Activated CD8-positive, alpha-beta T cell treated with anti-CD3 and anti-CD28 coated beads, Interleukin-2, amount 10 ng/mL, durations not matched to agents 7 days and 5 days (primary cell): ENCODE measurements at places on chromosomes 1 and 21. TPM values are rescaled to one million over a fixed set of nuclear protein-coding genes. Genes with fewer than 3 reads are reported as not detected.

- DNase-seq = no peak
- no peak overlapping the region for H3K4me3 ChIP-seq
- H3K27me3 ChIP-seq = no peaks in the 10 kb centered on the region
- no peaks in the 10 kb centered on the region for H3K36me3 ChIP-seq
- H3K4me1 ChIP-seq = no peaks in the 10 kb centered on the region
Observed at GRCh38 chr1:219088778-219089557, 84.7 kb upstream of the LYPLAL1 start.

- H3K36me3 ChIP-seq = peaks cover 20% of the 10 kb centered on the region
- DNase-seq = no peak
- peak overlapping the region; percentile 24 for H3K4me3 ChIP-seq
- peaks cover 22% of the 10 kb centered on the region for H3K4me1 ChIP-seq
- peak overlapping the region; percentile 40 for H3K27ac ChIP-seq
Observed at GRCh38 chr1:2226525-2227345, 1.4 kb upstream of the SKI start.

DNA sequence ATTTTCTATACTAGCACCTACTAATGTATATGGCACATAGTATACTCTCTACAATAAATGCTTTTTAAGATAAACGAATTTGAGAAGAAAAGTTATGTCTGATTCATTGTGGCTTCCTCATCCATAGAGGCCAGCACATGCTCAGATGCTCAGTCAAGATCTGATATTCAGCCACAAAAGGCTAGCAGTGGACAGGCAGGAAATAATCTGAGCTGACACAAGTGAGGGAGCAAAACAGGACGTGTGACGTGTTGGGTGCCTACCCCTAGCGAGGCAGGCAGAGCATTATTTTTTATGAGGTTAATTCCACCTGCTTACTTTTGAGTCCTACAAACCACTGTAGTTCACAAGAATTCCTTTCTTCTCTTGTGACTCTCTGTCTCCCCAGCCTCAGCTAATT is 550.9 kb downstream of the SMYD3 start:
- H3K27ac ChIP-seq = no peak overlapping the region
- peaks cover 32% of the 10 kb centered on the region for H3K4me1 ChIP-seq
- no peak overlapping the region for H3K4me3 ChIP-seq
- no peaks in the 10 kb centered on the region for H3K27me3 ChIP-seq
- no peaks in the 10 kb centered on the region for H3K36me3 ChIP-seq

GRCh38 chr1:245937316-245938045 is 569.6 kb downstream of the SMYD3 start:
- peaks cover 7% of the 10 kb centered on the region for H3K4me1 ChIP-seq
- peaks cover 2% of the 10 kb centered on the region for H3K27me3 ChIP-seq
- DNase-seq = no peak
- peaks cover 2% of the 10 kb centered on the region for H3K36me3 ChIP-seq
- H3K27ac ChIP-seq = no peak overlapping the region

DNA sequence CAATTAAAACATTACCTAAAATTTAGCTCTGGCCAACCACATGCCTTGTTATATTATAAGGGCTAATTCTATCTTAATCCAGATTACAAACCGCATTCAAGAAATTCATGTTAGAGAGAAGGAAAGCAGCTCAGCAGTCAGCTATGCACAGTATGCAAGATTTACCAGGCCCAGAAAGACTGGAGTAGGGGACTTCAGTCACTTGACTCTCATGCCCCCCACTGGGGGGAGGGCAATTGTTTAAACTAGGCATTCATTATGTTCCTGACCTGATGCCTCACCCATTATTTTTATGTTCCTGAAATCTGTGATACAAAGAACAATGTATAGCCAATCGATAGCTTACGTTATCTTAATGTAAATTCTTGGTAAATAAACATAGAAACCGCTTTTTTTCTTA is 96.9 kb downstream of the ZNF644 start:
- no peaks in the 10 kb centered on the region for H3K27me3 ChIP-seq
- H3K4me1 ChIP-seq = peaks cover 47% of the 10 kb centered on the region
- no peak overlapping the region for H3K4me3 ChIP-seq

DNA sequence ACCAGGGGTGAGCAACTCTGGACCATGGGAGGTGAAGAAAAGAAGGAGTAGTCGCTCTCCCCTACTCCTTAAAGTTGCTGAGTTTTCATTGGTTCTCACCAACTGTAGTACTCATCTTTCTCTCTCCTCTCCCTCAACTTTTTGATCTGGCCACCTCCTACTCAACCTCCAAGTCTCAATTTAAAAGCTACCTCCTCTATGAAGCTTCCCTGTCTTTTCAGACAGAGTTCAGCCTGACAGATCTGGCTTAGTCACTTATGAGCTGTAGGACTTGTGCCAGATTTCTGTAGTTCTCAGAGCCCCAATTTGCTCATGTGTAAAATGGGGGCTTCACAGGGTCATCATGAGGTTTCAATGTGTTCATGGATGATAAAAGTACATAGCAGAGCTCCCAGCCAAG is 34.5 kb upstream of the HTR1D start:
- H3K4me3 ChIP-seq = no peak overlapping the region
- no peak overlapping the region for H3K27ac ChIP-seq
- H3K4me1 ChIP-seq = no peaks in the 10 kb centered on the region
- peaks cover 4% of the 10 kb centered on the region for H3K27me3 ChIP-seq

DNA sequence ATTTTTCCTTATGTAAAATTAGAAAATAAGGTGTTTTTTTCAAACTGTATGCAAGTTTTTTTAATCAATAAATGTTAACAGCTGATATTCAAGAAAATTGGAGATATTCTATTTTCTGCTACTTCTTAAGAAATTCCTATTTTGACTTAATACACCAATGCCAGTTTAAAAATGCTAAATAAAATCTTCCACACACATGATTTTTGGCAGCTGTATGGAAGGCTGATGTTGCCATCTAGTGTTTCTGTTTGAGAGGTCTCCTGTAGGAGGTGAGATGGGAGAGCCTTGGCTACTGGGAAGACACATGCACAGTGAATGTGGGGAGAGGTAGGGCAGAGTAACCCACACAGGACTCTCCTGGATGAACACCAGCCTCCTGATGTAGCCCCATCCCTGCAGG is 29.2 kb upstream of the OR2B11 start:
- no peaks in the 10 kb centered on the region for H3K36me3 ChIP-seq
- no peak overlapping the region for H3K27ac ChIP-seq
- H3K4me1 ChIP-seq = no peaks in the 10 kb centered on the region
- H3K27me3 ChIP-seq = peaks cover 15% of the 10 kb centered on the region
- no peak overlapping the region for H3K4me3 ChIP-seq
- DNase-seq = peak; percentile 41

DNA sequence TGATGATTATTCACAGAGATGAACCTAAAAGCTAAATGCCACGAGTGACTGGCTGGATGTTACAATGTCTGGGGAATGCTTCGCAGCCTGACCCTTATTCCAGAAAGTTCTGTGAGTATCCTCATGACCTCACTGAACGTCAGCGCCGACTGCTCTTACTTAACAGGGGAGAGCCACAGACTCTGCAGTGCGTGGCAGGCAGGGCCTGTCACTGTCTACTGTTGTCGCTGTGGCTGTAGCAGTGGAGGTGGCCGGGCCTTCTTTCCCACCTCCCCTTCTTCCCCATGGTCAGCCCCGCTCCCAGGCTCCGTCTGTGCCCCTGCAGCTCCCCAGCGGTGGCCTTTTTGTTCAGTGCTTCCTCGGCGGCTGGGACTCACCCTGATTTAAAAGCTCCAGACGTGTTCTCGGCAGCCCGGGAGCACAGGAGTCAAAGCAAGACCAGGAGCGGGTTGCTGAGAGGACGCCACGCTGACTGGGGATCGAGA is 52.2 kb upstream of the TARBP1 start:
- H3K4me3 ChIP-seq = no peak overlapping the region
- peaks cover 9% of the 10 kb centered on the region for H3K27me3 ChIP-seq
- H3K27ac ChIP-seq = no peak overlapping the region
- peaks cover 23% of the 10 kb centered on the region for H3K4me1 ChIP-seq

DNA sequence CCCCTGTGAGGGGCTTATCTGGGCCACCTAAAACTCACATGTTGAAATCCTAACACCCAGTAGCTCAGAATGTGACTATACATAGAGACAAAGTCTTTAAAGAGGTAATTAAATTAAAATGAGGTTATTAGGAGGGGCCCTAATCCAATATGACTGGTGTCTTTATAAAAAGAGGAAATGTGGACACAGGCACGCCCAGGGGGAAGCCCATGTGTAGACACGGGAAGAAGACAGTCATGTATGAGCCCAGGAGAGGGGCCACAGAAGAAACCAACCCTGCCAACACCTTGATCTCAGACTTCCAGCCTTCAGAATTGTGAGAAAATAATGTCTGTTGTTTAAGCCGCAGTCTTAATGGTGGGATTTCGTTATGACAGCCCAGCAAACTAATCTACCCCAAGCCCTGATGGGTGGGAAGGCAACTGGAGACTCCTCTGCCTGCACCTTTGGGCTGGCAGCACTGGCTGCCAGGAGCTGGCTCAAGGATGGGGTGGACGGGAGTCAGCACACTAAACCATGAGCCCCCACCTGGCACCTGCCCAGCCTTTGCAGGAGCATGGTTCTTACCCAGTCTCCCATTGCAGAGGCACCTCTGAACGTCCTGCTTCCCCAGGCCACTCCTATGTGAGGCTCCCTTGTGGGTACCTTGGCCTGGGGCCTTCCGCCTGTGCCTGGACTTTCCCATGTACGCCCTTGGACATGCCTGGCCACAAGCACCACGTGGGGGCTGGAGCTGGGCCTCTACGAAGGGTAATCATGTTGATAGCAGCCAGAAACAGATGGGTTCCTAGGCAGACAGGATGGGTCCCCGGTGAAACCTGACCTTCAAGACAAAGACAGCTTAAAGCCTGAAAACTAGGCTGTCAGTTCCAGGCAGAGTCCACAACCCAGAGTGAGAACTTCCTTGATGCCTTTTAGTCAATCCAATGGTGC is 57.1 kb upstream of the DMRTB1 start:
- H3K27me3 ChIP-seq = peaks cover 11% of the 10 kb centered on the region
- H3K4me1 ChIP-seq = no peaks in the 10 kb centered on the region
- H3K36me3 ChIP-seq = no peaks in the 10 kb centered on the region
- no peak for DNase-seq

GRCh38 chr21:15353546-15353945 is 288.7 kb upstream of the NRIP1 start:
- no peaks in the 10 kb centered on the region for H3K36me3 ChIP-seq
- no peak overlapping the region for H3K4me3 ChIP-seq
- no peaks in the 10 kb centered on the region for H3K4me1 ChIP-seq
- DNase-seq = no peak

DNA sequence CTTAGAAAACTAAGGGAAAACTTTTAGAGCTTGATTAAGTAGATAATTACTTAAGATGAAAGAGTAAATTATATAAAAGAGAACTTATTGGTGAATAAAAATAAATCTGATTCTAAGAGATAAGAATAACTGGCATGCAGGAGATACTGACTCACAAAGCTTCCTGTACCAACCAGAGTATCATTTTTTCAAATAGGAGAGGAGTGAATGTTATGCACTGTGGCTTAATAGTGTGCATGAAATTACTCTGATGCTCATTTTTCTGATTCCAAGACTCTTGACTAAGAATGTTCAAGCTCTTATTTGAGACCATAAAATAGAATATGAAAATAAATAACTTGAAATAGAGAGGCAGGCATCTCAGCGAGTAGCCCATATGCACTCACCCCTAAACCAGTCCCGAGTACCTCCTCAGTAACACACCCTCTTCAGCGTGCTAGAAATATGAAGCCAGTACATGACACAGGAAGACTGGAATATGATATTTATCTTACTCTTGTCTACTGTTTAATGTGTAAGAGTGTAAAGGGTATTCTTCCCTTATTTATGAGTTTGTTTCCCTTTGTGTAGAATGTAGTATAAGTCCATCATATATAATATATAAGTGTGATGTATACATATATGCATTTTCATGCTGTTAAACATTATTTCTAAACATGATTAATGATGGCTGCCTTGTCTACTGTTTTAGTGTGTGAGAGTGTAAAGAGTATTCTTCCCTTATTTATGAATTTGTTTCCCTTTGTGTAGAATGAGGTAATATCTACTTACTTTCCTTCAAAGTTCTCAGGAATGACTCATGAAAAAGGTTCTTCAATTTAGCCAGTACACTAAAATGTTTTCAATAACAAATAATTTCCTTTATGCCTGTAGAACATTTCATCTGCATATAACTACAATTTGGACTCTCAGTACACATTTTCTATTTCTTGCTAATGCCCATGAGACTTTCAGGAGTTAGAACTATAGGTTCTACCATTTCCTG is 99.2 kb upstream of the PALMD start:
- no peaks in the 10 kb centered on the region for H3K36me3 ChIP-seq
- no peak overlapping the region for H3K27ac ChIP-seq
- H3K4me3 ChIP-seq = no peak overlapping the region
- peaks cover 2% of the 10 kb centered on the region for H3K27me3 ChIP-seq
- no peaks in the 10 kb centered on the region for H3K4me1 ChIP-seq

GRCh38 chr1:59071876-59072582 is 224.9 kb upstream of the FGGY start:
- peaks cover 24% of the 10 kb centered on the region for H3K4me1 ChIP-seq
- peak overlapping the region; percentile 80 for H3K27ac ChIP-seq
- H3K27me3 ChIP-seq = peaks cover 2% of the 10 kb centered on the region
- DNase-seq = peak; percentile 29

- H3K36me3 ChIP-seq = peaks cover 4% of the 10 kb centered on the region
- no peak for DNase-seq
- peak within 1 kb of the TSS; percentile 2 for H3K27ac ChIP-seq
- H3K4me3 ChIP-seq = peak within 1 kb of the TSS; percentile 74
- peaks cover 57% of the 10 kb centered on the region for H3K27me3 ChIP-seq
- peaks cover 12% of the 10 kb centered on the region for H3K4me1 ChIP-seq
Observed at GRCh38 chr1:168136709-168137514, at the start of gene GPR161. Gene GPR161 (minus strand): TSS chr1:168136930. CDS start chr1:168104850, 32,080 bp downstream.

DNA sequence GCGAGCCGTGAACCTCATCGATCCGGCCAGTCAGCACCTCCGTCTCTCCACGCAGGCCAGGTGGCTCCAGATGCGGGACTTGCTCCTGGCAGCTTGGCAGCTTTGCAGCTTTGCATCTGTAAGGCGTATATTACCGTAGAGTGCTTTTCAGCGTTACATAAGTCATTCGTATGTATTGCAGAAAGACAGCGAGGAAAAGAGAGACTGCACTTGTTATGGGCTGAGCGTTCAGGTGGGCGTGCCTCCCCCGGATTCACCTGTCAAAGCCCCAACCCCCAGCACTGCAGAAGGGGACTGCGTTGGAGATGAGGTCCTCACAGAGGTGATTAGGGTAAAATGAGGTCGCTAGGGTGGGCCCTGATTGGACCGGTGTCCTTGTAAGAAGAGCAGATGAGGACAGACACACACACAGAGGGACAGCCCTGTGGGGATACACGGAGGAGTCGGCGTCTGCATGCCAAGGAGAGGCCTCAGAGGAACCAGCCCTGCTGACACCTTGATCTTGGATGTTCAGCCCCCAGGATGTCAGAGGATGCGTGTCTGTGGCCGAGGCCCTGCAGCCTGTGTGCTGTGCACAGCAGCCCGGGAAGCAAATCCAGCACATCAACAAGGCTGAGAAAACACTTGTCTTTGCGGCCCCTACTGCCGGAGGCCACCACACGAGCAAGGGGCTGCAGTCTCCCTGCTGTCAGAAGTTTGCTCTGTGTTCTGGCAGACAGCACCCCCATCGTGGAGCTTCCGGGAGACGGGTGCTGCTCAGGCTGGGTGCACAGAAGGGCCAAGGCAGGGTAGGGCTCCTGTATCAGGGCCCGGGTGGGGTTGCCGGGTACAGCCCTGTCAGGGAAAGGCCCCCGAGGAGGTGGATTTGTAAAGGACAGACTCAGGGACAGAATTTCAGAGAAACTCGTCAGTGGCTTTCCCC is 10.9 kb upstream of the AGPAT3 start:
- no peaks in the 10 kb centered on the region for H3K27me3 ChIP-seq
- no peak for DNase-seq
- H3K4me1 ChIP-seq = peaks cover 43% of the 10 kb centered on the region

FCRL4 gene
- total RNA-seq = not detected

CCDC27 gene
- total RNA-seq = not detected

CIART gene
- total RNA-seq = 2.0 TPM

SPRTN gene
- total RNA-seq = 14.4 TPM

TNFAIP8L2 gene
- total RNA-seq = 18.5 TPM

FAM72B gene
- total RNA-seq = 30.8 TPM
